ENCODE measurements at places on chromosomes 1 and 21.

- DNase-seq: no peak
Observed at GRCh38 chr1:27391511-27392095, 819 bp upstream of the GPR3 start.

DNA sequence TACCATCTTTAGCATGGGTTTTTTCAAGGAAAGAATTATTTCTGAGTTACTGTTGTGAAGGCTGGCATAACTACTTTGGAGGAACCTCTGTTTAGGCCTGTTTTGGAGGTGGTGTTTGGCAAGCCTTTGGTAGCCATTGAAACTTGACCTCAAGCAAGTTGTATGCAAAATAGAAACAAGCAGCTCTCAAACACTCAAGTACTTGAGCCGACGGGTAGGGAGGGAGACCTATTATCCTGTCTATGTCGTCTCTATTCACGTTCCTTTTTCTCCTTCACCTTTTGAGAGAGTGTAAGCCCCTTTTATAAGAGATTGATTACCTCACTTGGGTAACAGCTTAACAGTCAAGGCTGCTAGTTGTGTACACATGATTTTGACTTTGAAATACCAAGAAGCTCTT lies 878.3 kb upstream of the CXADR start:
- no peak for DNase-seq

DNA sequence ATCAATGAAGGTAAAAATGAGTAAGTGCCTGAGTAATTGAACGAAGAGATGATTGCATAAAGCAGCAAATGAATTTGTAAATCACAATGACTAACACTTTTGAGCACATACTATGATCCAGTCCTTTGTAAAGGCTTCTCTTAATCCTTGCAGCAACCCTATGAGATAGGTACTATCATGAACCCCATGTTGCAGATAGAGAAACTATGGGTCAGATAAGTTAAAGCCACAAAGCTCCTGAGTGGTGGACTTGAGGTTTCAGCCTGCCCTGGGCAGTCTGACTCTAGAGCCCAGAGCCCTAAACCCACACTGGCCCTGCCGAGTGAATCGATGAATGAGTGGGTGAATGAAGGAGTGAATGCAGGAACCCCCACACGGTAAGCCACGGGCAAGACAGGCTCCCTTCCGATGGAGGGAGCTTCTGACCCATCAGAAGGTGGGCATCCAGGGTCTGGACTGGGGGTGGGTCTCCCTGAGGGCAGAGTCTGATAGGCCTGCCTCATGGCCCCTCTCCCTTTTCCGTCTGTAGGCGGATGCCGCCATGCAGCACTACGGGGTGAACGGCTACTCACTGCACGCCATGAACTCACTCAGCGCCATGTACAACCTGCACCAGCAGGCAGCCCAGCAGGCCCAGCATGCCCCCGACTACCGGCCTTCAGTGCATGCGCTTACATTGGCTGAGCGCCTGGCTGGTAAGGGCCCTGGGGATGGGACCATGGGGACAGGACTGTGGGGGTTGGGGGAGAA lies 17.0 kb downstream of the DMBX1 start:
- no peak for DNase-seq

DNA sequence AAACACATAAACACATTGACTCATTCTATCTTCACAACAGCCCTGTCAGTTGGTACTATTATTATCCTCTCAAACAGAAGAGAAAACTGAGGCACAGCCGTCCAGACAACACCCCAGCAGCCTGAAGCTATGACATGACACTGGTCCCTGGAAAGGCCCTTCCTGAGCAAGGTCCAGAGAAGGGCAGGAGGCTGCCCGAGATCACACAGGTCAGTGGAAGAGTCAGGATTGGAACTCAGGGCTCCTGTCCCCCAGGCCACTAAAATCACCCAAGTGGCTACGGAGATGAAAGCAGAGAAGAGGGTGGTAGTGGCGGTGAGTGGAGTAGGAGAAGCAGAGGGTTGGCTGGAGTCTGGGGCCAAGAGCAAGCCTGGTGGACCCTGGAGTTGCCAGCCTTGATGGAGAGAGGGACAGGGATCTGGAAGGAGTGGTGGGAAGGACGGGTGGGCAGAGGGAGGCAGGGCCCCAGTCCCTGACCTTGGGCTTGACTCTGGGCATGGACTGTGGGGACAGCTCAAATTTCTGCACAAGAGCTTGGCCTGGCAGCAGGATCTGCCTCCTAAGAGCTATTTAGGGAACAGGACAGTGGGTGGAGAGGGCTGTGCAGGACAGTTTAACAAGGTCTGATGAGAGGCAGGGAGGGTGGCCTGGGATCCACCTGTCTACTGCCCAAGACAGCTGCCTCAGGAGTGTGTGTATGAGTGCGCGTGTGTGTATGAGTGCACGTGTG lies 15.8 kb downstream of the MYOM3 start:
- no peak for DNase-seq

DNA sequence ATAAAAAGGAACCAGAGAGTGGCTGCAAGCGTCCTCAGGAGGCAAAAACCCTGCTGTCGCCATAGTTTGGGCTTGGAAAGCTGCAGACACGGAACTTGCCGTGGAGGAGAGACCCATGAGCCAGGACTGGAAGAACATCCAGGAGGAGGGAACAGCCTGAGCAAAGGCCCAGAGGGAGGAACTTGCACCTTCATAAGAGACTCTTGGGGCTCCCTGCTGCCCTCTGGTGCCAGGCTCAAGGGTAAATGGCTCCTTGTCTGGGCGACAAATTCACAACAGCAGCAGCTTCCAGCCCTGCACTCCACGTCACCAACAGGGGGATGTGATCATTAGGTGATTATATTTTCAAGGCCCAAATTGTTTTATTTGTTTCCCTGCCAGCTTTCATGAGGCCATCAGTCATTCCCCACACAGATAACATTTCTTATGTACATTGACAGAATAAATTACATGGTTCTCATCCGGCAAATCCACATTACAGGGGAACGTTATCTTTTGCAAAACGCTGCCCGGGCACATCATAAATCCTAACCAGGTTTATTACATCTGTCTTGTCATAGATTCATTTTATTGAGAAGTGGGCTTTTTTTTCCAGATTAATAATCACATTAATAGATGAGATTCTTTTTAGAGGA lies 143.0 kb upstream of the GRIK3 start:
- DNase-seq: no peak

GRCh38 chr1:241992734-241993133 lies 6.2 kb downstream of the MAP1LC3C start:
- DNase-seq: peak; percentile 42

GRCh38 chr1:109298666-109299557 lies 7.9 kb downstream of the MYBPHL start:
- DNase-seq: no peak

DNA sequence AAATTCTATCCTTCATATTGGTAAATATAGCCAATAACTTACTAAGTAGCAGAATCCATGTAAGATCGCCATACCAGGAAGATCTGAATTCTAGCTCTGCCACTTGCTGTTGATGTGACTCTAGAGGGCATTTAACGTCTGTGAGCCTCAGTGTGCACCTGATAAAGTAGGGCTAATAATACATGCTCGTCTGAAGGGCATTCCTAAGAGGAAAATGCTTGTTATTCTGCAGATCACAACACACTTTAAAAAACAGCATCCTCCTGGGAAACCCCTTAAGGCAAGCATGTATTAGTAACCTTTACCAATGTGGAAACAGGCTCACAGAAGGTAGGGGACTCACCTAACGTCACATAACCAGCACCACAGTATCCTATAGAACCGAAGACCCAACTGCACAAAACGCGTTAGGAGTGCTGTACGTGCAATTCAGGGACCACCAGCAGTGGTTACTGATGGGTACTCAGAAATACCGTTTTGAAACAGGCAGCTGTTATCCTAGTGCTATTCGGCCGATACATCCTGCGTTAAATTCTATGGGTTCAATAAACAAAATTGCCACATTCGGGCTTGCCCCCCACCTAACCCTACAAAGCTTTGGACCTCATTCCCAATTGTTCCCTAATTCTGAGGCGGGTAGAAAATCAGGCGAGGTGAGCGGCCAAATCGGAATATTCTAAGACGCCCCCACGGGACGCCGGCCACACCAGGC lies 758 bp downstream of the DEPDC1 start:
- peak; percentile 10 for DNase-seq

GRCh38 chr1:85471558-85471957 lies 6.6 kb upstream of the DDAH1 start:
- no peak for DNase-seq

- no peak for DNase-seq
Observed at GRCh38 chr21:35321322-35322200, 272.5 kb upstream of the RUNX1 start.

DNA sequence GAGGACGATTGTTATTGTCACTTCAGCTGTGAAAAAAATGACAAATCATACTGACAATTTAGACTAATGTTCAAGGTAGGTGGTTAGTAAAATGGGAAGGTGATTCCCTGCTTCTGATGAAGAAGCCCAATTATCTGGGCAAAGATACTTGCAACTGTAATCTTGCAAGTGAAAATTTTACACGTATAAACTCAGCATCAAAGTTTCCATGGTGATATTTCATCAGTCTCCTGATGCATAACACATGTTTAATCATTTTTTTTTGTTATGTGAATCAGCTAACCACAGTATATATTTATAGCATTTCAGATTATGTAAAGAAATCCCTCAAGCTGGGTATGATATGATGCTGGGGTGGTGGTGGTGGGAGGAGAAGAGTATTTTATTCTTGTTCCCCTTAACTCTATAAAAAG lies 16.4 kb upstream of the KCNK1 start:
- no peak for DNase-seq

GRCh38 chr1:93196591-93196990 lies 16.1 kb downstream of the CCDC18 start:
- peak; percentile 31 for DNase-seq

- DNase-seq: no peak
Observed at GRCh38 chr1:201400852-201401230, 1.7 kb upstream of the LAD1 start.

- no peak for DNase-seq
Observed at GRCh38 chr1:8063298-8064036, 37.4 kb upstream of the ERRFI1 start.
